Femur (tissue), 1 donor: ENCODE measurements at places on chromosomes 13 and 19.
A peak's percentile ranks its signal among the peaks of the same experiment; 100 is the strongest.

DNA sequence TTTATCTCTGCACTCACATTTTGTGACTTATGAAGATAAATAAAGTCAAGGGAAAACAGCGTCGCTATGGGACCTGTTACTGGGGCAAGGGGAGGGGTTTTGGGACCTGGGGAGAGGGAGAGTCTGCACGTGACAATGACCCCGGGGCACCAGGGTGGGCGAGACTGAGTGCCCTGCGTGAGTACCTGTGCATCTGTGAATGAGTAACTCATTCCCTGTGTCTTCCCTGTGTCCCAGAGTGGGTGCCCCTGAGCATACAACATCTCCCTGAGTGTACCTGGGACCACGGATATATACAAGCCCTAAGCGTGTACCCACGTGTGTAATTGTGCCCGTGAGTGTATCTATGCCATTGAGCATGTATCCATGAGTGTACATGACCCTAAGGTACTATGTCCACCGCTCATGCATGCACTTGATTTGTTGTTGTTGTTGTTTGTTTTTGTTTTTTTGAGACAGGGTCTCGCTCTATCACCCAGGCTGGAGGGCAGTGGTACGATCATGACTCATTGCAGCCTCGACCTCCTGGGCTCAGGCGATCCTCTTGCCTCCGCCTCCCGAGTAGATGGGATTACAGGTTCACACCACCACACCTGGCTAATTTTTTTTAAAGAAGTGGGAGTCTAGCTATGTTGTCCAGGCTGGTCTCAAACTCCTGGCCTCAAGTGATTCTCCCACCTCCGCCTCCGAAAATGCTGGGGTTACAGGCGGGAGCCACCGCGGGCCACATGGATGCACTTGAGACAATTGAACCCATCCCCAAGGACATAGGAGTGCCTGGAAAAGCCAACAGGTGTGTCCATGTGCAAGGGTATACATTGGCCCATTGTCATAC, 645 bp upstream of the TRAPPC5 start:
- no peak for DNase-seq

DNA sequence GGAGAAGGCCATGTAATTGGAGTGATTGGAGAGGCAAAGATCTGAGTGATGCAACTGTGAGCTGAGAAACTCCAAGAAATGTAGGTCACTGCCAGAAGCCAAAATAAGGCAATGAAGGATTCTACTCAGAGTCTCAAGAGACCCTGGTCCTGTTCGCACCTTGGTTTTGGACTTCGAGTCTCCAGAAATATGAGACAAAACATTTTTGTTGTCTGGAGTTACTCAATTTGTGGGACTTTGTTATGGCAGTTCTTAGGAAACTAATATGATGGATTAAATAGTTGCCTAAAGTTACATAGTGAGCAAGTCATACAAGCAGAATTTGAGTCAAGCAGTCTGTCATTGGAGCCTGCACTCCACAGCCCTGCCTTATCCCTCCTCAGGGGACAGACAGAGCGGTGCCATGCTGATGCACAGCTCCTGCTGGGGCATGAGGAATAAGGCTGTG, 104.2 kb downstream of the ITGBL1 start:
- no peak for DNase-seq

DNA sequence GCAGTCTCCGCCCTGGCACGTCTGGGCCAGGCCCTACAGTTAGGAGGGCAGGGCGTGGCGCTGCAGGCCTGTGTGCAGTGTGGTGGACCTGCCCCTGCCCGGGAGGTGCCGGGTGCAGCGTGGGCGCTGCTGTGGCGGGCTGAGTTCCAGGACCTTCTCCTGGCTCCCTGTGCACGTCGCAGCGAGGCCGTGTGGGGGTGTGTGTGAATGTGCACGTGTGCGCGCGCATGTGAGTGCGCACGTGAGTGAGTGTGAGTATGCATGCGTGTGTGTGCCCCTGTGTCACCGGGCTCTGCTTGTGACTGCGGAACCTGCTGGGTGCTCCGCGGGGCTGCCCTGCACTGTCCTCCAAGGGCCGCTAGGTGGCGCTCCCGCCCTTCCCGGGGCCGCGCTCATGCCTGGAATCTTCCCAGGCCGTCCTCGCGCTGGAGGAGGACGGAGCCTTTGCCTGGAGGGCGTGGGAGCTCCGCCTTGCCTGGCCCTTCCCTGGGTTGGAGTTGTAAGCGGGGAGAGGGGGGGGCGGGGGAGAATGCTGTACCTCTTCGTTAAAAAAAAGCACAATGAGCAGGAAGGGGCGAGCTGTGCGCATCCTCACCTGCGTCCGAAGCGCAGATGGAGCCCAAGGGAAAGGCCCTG, 79.3 kb downstream of the KDM4B start:
- peak; percentile 91 for DNase-seq

DNA sequence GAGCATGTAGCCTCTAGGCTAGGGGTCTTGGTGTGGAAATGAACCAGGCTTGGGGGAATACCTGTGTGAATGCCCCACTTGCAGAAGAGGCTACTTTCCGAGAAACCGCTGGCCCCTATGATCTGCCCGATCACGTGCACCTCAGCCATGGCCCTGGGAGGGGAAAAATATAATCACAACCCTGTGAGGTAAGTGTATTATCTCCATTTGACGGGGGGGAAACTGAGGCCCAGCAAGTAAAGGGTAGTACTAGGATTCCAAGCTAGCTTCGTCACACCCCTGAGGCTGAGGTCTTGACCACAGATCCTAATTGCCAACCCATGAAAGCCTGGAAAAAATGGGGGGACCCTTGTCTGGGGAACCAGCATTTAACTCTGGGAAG, 587 bp downstream of the B9D2 start:
- DNase-seq, result no peak

DNA sequence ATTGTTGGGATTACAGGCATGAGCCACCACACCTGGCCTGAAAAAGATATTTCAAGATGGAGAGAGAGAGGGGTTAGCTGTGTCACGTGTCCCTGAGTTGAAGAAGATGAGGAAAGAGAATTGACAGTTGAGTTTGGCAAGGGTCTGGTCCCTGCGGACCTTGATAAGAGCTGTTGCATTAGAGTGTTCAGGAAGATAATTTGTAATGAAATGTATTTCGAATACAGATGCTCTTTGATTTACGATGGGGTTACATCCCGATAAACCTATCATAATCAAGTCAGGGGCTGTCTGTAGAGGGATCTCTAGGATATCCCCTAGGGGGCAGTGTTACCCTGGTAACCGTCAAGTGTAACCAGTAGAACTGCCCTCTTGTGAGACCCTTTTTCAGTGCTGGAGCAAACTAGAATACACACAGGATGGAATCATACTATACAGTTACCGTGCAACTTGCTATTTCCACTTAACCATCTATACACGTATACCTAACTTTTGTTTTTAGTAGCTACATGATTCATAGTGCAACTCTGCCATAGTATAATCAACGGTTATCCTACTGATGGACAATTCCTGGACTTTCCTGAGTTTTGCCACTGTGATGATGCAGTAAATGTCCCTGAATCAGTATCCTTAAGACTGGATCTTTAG, 1.5 kb upstream of the ELOF1 start:
- no peak for DNase-seq

DNA sequence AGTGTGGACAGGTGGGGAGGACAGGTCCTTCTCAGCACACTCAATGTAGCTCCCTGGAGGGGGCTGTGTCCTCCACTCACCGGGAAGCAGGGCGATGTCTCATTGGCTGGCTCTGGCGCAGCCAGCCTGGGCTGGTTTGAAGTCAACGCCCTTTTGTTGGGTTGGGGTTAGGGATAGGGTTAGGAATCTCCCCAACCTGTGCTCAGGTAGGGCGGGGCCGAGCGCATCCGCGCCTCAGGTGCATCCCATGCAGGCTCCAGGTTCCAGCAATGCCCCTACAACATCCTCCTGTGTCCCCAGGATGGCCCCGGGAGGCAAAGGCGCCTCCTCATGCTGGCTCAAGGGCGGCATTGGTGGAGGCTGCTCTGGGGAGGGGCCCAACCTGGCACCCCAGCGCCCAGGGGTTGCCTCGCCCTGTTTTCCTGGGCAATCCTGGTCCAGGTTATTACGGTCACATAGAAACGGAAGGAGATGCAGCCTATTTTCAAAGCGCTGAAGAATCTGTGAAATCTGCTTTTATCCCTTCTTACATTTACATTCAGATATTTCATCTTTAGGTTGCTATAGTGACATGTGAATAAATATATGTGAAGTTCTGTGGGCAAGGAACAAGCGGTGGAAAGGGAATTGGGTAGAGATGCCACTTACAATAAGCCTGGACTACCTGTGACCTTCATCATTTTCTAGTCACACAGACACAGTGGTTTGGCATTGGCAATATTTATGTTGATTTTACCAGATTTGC, 74.3 kb downstream of the TM9SF2 start:
- no peak for DNase-seq
